Stomach (tissue), 19 donors: ENCODE measurements at places on chromosomes 2 and 18.

- DNase-seq, result no peak
Observed at GRCh38 chr2:172859581-172860335, 124.1 kb downstream of the RAPGEF4 start.

DNA sequence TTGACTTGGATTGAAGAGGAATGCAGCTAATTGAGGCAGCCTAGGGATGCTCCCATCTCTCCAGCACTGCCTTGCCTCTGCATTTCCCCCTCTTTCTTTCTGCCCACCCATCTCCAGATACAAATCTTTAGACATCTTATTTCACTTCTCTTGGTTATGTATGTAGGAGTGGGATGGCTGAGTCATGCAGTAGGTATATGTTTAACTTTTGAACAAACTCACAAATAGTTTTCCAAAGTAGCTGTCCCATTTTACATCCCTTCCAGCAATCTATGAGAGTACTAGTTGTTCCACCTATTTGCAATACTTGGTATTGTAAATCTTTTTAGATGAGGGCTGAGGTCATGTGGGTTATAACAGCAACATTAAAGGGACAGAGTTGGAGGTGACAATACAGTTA, 329.9 kb downstream of the DYSF start:
- no peak for DNase-seq

DNA sequence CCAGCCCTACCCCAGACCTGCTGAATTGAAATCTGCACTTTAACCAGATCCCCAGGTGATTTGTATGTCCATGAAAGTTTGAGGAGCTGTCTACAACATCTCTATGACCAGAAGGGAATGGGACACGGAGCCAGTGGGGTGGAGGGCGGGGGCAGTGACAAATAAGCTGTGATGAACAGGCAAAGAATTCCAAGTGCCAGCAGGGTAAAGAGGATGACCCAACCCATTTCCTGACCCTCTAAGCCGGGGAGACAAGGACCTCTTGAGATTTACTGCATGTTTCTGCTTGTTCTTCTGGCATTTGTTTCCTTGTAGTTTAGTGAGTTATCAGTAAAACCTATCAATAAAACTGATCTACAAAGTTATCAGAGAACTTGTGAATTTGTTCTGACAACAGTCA, 8.7 kb downstream of the TET3 start:
- DNase-seq, result no peak

DNA sequence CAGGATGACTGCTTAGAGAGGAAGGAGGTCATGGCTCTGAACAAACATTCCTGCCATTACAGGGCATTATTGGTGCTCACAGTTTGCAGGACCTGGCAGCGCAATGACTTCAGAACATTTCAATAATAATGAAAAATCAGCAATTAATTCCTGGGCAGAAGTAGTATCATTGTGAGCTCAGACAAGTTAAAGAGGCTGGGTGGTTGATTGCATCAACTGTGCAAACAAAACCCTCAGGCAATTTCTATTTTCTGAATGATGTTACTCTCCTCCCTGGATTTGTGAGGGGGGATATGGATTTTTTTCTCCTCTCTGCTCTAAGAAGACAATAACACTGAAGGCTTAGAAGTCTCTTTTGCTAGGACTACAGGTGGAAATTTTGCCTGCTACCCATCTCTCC, 168.1 kb upstream of the TACR1 start:
- DNase-seq, result no peak

GRCh38 chr2:15943378-15944280, 3.3 kb downstream of the MYCN start:
- DNase-seq, result peak; percentile 47
